ENCODE measurements at places on chromosomes 13 and 19.

- H3K36me3 ChIP-seq: no peaks in the 10 kb centered on the region
- H3K4me3 ChIP-seq: no peak overlapping the region
- DNase-seq: no peak
- no peaks in the 10 kb centered on the region for H3K27me3 ChIP-seq
These were observed 24.4 kb upstream of the KCTD15 start for GRCh38 chr19:33772102-33772857.

DNA sequence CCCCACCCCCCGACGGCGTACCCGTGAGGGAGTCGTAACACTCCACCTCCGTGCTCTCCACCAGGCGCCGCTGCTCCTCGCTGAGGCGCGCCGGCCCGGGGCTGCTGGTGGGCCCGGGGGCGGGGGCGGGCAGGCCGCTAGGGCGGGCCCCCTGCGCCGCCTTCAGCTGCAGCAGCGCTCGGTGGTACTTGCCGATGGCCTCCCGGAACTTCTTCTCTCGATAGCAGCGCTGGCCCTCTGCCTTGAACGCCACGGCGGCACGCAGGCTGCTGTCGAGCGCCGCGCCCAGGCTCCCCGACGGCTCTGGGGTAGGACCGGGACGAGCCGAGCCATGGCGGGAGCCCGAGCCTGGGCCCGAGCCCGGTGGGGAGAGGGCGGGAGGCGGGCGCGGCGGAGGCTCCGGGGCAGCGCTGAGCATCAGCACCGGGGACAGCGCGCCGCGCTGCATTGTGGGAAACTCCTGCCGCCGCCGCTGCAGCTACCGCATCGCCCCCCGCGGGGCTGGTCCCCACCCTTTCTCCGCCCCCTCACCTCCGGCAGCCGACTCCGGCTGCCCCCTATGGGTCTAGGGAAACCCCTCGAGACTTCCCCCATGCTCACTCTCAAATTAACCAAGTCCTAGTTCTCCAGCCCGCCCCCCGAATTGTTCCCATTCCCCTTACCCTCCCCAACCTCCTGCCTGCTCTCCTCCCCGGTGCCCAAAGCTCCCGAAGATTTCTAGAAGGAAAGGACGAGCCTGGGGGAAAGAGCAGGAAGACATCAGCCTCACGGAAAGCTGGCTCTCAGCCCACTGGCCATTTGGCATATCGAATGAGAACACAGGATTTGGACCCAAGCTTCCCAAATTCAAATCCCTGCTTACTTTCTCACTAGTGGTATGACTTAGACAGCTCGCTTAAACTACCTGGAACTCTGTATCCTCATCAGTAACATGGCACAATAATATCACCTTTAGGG is at the start of gene TTC9B:
Gene TTC9B, minus strand, starts transcription at position 451 of the 957 bp plus-strand sequence. Its CDS starts 3 bp downstream, at position 448.
- DNase-seq: no peak
- no peak within 1 kb of the TSS for H3K4me3 ChIP-seq
- peaks cover 22% of the 10 kb centered on the region for H3K4me1 ChIP-seq
- H3K27ac ChIP-seq: no peak within 1 kb of the TSS
- H3K36me3 ChIP-seq: no peaks in the 10 kb centered on the region

- no peak overlapping the region for H3K27ac ChIP-seq
- no peaks in the 10 kb centered on the region for H3K4me1 ChIP-seq
- H3K4me3 ChIP-seq: no peak overlapping the region
- no peaks in the 10 kb centered on the region for H3K36me3 ChIP-seq
These were observed 30.3 kb upstream of the FRY start for GRCh38 chr13:32001154-32001768.

GRCh38 chr13:67946131-67946530 is 716.0 kb upstream of the PCDH9 start:
- no peaks in the 10 kb centered on the region for H3K27me3 ChIP-seq
- no peaks in the 10 kb centered on the region for H3K36me3 ChIP-seq
- no peak overlapping the region for H3K27ac ChIP-seq
- H3K4me1 ChIP-seq: no peaks in the 10 kb centered on the region

GRCh38 chr13:97559981-97560380 is 126.0 kb downstream of the RAP2A start:
- DNase-seq: no peak
- no peak overlapping the region for H3K4me3 ChIP-seq
- no peaks in the 10 kb centered on the region for H3K4me1 ChIP-seq
- no peaks in the 10 kb centered on the region for H3K36me3 ChIP-seq
- H3K27me3 ChIP-seq: no peaks in the 10 kb centered on the region

GRCh38 chr19:31255174-31255799 is 93.9 kb downstream of the TSHZ3 start:
- H3K36me3 ChIP-seq: no peaks in the 10 kb centered on the region
- H3K27me3 ChIP-seq: no peaks in the 10 kb centered on the region
- H3K27ac ChIP-seq: no peak overlapping the region

DNA sequence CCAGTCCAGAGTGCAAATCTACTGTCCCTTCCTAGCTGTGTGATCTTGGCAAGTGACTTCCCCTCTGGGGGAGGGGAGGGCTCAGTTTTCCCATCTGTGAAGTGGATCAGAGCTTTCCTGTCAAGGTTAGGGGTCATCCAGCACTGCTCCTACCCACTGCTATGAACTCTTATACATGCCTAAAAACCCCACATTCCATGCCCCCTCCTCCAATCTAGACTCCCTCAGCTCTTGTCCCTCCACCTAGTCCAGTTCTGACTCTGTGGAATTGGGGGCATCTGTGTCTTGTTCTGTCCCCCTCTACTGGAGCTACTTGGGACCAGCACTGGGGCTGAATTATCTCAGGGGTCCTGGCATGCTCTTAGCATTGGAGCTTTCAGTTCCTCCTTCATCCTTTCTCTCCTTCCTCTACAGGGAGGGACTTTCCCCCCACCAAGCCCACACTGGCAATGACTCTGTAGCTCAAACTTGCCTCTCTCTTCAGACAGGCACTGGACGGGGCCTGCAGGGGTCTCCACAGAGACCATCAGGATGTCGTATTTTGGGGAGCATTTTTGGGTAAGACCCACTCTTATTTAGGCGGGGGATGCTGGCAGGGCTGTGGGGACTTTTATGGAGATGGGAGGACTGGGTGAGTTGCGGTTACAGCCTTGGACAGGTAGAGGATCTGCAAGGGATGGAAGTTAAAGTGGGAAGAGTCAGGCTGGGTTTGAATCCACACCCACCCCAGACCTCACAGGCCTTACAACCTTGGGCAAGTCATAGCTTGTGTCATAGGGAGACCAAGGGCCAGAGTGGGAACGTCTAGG is 3.6 kb downstream of the FCHO1 start:
- no peaks in the 10 kb centered on the region for H3K27me3 ChIP-seq
- H3K36me3 ChIP-seq: no peaks in the 10 kb centered on the region
- peaks cover 7% of the 10 kb centered on the region for H3K4me1 ChIP-seq
- no peak overlapping the region for H3K27ac ChIP-seq
